HS-27A (cell line): ENCODE measurements at places on chromosomes 1 and 21.

GRCh38 chr1:238450976-238451375, 560.3 kb upstream of the ZP4 start:
- peak; percentile 19 for DNase-seq

- no peak for DNase-seq
These were observed 20.6 kb upstream of the DDAH1 start for GRCh38 chr1:85485516-85485915.

- no peak for DNase-seq
These were observed 217.5 kb downstream of the LRRC40 start for GRCh38 chr1:69987881-69988280.

GRCh38 chr21:41065539-41065938, 102.4 kb upstream of the BACE2 start:
- no peak for DNase-seq

DNA sequence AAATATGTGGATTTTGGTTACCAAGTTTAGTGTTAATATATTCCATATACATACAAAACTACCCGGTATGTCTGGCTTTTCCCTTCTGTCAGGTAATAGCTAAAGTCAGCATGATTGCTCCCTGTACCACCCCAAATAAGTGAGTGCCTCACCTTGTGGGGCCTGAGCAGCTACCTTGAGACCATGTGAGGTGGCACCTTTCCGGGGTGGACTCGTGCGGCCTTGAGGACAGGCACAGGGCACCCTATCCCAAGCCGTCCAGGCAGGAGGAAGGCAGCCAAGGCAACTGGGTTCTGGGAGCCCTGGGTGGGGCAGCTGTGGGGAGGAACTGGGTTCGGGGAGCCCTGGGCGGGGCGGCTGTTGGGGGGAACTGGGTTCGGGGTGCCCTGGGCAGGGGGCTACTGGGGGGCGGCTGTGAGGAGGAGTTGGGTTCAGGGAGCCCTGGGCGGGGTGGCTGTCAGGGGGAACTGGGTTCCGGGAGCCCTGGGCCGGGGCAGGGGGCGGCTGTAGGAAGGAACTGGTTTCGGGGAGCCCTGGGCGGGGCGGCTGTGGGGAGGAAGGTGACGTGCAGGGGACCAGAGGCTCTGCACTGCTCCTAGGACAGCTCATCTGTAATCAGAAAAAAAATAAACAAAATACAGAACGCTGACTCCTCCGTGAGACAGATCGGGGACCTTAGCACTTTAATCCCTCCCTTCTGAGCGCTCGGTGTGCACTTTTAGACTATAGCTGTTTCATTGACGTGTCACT, 63.3 kb downstream of the POFUT2 start:
- DNase-seq = no peak

- DNase-seq = no peak
These were observed 62.3 kb upstream of the RUNX1 start for GRCh38 chr21:35111321-35111930.

DNA sequence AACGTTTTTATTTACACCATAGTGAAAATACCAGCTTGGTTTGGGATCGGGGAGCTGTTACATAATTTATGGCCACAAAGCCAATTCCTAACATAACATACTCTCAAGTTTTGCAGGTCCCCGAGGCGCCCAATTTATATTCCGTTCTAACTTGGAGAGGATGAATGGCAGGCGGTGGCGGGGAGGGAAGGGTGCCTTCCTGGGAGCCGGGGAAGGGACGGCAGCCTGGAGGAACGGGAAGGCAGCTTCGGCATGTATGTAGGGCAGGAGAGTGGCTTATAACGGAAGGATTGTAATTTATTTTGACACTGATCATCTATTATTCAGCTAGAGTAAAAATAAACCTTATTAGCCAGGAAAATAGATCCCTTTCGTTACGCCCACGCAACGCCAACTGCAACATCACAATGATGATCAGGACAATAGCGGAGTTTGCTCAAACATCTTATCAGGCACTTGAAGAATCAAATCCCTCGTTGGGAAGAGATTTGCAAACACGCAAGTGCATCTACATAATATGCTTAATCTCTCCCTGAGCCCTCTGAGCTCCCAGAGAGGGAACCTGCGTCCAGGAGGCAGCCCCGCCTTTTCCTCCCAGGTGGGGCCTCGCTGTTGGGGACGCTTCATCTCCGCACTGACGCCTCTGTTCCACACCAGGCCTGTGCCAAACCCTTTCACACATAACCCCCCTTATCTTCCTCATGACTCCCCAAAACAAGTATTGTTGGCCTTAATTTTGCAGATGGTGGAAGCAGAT, 93.7 kb upstream of the C1orf174 start:
- DNase-seq = no peak

- DNase-seq = no peak
These were observed 28.3 kb downstream of the FAAP20 start for GRCh38 chr1:2166254-2166653.

- no peak for DNase-seq
These were observed 93.6 kb downstream of the KIF14 start for GRCh38 chr1:200526709-200527612.
